ENCODE measurements at places on chromosomes 6 and 20.

DNA sequence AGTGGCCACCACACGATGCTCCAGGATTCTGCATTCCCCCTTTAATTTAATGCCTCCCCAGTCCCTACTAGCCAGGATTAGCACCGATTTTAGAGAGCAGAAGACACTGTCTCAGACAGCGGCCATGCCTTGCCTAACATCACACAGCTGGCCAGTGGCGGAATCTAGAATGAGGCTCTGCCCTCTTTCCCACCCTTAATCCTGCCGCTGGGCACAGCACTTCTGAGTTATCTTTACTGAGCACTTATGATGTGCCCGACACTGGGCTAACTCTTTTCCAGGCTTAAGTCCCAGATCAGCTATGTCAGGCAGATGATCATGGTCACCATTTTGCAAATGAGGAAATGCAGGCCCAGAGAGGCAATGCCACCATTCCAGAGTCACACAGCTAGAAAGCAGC, 5.6 kb upstream of the BPIFA2 start:
- no peak for DNase-seq

GRCh38 chr6:11215773-11216172, 16.7 kb downstream of the NEDD9 start:
- no peak for DNase-seq

DNA sequence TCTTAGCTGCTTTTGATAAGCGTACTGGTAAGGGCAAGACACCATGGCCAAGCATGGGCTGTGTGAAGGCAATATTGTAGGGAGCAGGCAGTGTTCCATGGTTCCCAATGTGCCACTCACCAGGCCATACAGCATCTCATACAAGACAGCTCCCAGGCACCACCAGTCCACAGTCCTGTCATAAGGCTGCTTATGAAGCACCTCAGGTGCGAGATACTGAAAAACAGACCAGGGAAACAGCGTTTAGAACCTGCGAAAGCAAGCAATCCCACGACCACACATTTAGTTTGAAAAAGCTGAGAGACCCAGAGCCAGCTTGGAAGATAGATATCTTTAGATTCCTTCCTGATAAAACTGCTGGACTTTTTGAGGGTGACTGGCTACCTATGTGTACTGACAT, 119.1 kb upstream of the SLC2A12 start:
- DNase-seq = peak; percentile 13

DNA sequence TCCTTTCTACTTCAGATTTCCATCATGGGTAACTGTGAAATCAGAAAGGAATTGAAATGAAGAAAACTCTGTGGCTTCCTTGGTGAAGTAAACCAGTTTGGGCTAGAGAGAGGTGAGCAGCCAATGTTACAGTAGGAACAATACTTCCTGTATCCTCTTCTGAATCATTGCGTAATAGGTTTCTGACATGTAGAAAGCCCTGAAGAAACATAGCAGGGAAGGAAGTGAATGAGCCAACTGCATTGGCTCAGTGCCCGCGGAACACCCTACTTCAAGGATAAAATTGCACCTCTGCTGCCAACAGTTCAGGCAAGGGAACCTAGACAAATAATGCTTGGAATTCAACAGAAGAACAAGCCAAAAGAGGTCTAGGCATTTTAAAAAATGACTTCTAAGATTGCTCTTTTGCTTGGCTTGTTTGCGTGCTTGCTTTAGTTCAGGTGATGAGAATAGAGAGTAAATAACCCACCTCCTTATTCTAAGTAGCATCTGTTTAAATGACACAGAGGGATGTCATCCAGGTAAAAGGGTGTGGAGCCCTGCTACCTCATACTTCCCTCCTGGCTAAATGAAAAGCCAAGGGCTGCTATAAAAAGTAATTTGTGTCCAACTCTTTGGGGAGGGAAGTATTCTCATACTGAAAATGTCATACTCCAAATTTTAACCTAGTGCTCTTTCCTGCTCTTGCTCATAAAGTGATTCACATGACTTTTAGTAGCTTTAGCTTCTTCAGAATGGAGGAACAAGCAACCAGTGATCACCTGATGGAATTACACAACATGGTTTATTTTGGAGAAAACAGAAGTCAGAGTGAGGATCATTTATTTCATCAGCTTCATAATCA, 30.0 kb upstream of the AKIRIN2 start:
- peak; percentile 95 for DNase-seq

GRCh38 chr6:105804000-105804399, 282.1 kb upstream of the PRDM1 start:
- no peak for DNase-seq

GRCh38 chr6:32401284-32401963, 5.6 kb downstream of the BTNL2 start:
- no peak for DNase-seq

DNA sequence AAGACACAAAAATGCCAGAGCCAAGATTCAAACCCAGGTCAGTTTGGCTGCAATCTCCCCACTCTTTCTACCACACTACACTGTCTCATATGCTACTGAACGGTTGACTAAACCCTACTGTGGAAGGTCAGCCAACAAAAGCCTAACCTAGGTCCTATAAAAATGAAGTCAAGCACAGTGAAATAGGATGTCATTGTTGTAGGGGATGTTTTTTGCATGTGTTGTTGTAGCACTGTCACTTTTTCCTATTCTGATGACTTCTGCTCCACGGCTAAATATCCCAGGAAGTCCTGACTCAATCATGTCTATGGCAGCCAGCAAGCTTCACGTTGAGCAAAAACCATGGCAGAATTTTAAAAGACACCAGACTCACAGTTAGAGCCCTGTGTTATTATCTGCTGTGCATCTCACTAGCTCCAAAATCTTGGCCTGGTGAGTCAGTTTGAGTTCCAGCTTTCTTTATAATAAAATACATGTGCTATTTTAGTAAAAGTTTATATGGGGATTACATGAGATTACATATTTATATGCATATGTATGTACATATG, 322.1 kb upstream of the NT5E start:
- no peak for DNase-seq

DNA sequence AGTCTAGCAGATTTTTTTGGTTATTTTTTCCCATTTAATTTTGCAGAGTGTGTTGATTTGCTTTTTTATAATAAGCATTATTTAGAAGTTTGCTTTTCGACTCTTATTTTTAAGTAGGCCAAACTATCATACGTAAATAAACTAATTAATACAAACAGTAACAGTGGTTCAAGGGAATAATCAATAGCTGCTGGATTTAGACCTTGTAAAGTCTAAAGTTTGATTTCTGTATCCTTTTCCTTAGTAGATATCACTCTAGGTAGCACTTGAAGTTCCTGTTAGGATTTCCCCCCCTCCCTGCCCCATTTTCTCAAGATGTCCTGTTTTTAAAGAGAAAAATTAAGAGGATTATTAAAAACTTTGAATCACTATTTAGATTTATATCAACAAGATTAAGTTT, 136.1 kb downstream of the B3GAT2 start:
- DNase-seq = no peak

DNA sequence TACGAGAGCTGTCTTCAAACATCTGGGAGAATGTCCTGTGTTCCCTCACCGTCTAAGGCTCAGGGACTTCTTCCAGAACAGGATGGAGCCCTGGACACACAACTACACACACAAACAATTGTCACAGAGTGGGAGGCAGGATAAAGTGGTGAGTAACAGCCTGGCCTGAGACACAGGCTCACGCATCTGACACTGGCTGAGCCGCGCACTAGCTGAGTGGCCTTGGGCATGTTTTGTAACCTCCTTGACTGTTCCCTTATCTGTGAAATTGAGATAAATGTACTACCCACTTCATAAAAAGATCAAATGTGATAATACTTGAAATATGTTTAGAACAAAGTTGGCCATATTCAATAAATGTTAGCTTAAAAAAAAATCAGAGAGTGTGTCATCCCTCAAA, 132.4 kb upstream of the ARMC2 start:
- no peak for DNase-seq

DNA sequence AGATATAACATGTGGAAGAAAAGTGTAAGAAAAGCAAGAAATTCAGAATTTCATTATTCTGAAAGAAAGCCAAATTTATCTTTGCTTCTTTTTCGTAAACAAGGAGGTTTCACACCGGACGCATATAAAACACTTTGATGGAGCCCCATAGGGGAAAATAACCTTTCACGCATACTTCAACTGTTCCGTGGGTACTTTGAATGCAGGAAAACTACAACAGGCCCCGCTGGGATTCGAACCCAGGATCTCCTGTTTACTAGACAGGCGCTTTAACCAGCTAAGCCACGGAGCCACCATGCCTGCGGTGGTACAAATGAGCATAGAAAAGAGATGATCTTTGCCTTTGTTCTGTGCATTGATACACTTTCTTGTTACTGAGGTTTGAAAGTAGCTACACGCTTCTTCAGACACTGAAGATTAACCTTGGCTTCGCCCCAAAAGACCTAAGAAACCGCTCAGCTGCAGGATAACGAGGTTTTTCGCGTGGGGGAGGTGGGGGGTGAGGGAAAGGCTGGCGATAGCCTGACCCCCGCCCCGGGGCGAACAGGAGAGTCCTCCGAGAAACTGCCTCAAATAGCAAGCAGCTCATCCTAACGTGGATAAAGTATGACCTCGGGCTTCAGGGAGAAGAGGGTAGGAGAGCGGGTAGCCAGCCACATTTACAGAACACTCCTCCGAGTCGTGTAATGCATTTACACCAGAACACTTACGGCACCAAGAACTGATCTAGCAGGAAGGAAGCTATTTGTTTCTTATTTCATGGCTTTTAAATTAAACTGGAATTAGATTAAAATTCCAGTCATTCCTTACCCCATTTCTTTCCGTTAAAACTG, 5.3 kb upstream of the HMGN4 start:
- DNase-seq = peak; percentile 90

GRCh38 chr6:144415014-144415413, 129.9 kb downstream of the UTRN start:
- no peak for DNase-seq

GRCh38 chr6:93417421-93418013, 1.8 kb downstream of the EPHA7 start:
- DNase-seq = no peak

DNA sequence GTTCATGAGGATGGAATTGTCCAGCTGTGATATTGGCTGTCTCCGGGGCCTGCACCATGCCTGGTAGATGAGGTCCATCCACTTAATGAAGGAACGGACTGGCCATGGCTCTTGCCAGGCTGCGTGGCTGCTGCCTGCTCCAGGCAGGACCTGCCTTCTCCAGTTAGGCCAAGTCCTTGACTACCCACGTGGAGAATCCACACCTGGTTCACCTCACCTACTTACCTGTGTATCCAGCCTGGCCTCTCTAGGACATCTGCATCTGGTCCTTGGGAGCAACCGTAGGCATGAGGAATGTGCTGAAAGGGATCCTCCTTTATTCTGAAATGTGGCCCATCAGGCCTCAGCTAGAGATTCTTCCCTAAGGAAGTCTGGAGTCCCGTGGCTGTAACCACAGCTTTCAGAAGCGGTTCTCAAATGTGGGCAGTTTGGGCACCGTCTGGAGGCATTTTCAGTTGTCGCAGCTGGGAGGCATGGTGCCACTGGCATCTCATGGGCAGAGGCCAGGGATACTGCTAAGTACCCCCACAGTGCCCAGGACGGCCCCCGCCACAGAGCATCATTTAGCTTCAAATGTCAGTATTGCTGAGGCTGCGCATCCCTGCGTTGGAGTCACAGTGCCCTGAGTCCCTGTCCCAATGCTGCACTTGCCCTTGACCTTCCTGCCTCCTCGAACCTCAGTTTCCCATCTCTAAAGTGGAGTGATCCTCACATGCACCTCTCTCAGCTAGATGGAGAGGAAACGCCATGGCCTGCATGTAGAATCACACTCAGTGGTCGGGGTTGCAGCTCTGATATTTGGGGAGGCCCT, 67.5 kb downstream of the PHACTR3 start:
- no peak for DNase-seq

DNA sequence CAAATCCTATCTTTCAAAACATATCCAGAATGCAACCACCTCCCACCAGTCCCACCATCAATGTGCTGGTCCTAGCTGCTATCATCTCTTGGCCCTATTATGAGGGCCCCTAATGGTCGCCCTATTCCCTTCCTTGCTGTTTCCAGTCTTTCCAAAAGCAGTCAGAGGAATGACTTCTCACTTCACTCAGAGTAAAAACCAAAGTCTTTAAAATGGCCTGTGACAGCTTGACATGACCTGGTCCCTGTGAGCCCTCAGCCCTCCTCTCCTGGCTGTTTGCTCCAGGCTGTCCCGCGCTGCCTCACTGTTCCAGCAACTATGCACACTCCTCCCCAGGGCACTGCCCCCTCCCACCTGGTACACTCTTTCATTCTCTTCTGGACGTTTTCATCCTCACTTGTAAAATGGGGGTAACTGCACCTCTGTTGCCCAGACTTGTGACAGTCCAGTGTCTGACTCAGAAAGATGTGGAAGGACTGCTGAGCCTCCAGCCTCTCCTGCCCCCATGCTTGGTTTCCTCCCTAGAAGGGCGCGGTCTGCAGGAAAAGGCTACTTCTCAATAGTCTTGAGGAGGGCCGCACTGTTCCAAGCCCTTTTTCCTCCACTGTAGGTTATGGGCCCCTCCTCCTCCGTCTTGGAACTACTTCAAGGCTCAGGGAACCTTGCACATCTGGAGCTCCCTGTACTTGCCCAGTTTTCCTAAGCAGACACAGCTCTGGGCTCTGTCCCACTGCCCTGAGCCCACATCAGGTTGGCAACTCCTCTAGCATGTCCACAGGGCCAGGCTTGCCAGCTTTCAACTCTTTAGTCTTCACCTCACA, 64.7 kb downstream of the MYH7B start:
- DNase-seq = no peak

GRCh38 chr20:46221256-46221833, 87.0 kb downstream of the CDH22 start:
- DNase-seq = no peak

- no peak for DNase-seq
Measured at GRCh38 chr6:23277521-23278179, 708.3 kb downstream of the HDGFL1 start.

- DNase-seq = no peak
Measured at GRCh38 chr6:11430036-11430435, 107.5 kb upstream of the TMEM170B start.

DNA sequence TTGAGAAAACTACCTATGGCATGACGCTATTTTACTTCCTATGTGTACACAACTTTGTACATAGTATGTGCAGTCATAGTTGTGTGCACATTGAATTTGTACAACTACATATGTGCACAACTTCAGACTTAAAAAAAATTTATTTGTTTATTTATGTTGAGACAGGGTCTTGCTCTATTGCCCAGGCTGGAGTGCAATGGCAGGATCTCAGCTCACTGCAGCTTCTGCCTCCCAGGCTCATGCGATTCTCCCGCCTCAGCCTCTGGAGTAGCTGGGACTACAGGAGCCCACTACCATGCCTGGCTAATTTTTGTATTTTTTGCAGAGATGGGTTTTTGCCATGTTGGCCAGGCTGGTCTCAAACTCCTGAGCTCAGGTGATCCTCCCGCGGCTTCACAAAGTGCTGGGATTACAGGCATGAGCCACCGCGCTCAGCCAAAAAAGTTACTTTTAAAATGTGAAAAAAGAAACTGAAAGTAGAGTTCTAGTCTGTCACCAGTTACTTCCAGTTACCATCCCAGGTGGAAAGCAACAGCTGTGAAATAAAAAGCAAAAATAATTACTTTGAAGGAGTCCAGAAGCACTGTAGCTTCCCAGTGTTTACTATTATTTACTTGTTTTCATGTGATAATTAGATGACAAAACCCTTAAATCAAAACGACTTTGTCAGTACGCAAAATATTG, 1.7 kb upstream of the ZKSCAN8 start:
- no peak for DNase-seq

- DNase-seq = peak; percentile 48
Measured at GRCh38 chr6:15615802-15616201, 47.0 kb downstream of the DTNBP1 start.
